ENCODE measurements at places on chromosomes 11 and 22. TPM values are rescaled to one million over a fixed set of nuclear protein-coding genes. Genes with fewer than 3 reads are reported as not detected.

MAPK8IP1 gene
- 9.0 TPM for polyA plus RNA-seq

PRDM11 gene
- 21.4 TPM for polyA plus RNA-seq

LRRC56 gene
- polyA plus RNA-seq, result 6.0 TPM

MS4A2 gene
- polyA plus RNA-seq, result 0.12 TPM

TPH1 gene
- 1.4 TPM for polyA plus RNA-seq

OR5B2 gene
- not detected for polyA plus RNA-seq

PCNX3 gene
- polyA plus RNA-seq, result 33.3 TPM

CBLIF gene
- not detected for polyA plus RNA-seq

ADAMTS15 gene
- polyA plus RNA-seq, result 54.9 TPM

RBMXL2 gene
- polyA plus RNA-seq, result 0.10 TPM

All from renal cortex interstitium (tissue), 15 donors.